ENCODE measurements at places on chromosomes 2 and 18.
A peak's percentile ranks its signal among the peaks of the same experiment; 100 is the strongest.

GRCh38 chr2:52343706-52344266 is 1311.9 kb upstream of the NRXN1 start:
- DNase-seq = no peak

GRCh38 chr18:23198217-23198845 is 63.0 kb downstream of the CABLES1 start:
- DNase-seq = no peak

- no peak for DNase-seq
These were observed 147.7 kb upstream of the DTNA start for GRCh38 chr18:34562252-34562870.

GRCh38 chr18:59839931-59840685 is 59.7 kb upstream of the PMAIP1 start:
- no peak for DNase-seq

- no peak for DNase-seq
These were observed 85.5 kb downstream of the PIGN start for GRCh38 chr18:62101321-62101721.

DNA sequence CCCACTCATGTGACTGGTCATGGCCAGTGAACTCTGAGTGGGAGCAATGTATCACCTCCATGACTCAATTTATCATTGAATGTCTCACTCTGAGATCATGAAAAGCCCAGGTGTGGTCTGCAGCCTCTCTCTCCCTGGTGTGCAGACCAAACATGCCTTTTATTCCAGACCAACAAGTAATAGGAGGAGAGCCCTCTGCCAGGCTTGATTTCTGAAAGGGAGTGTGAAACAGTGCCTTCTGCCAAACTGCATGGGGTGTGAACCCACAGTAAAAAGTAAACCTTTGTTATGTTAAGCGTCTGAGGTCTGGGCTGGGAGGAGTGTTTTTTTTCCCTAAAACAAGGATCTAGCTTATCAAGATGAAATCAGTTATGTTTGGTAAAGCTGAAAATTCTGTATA is 601.2 kb downstream of the ADCYAP1 start:
- DNase-seq = no peak

- DNase-seq = no peak
These were observed 70.2 kb upstream of the MEIS1 start for GRCh38 chr2:66364495-66365333.

GRCh38 chr2:197256547-197257170 is 53.9 kb downstream of the ANKRD44 start:
- no peak for DNase-seq

GRCh38 chr2:197388866-197389587 is 45.8 kb downstream of the SF3B1 start:
- no peak for DNase-seq

- no peak for DNase-seq
These were observed 72.2 kb downstream of the PDK1 start for GRCh38 chr2:172628085-172628484.

DNA sequence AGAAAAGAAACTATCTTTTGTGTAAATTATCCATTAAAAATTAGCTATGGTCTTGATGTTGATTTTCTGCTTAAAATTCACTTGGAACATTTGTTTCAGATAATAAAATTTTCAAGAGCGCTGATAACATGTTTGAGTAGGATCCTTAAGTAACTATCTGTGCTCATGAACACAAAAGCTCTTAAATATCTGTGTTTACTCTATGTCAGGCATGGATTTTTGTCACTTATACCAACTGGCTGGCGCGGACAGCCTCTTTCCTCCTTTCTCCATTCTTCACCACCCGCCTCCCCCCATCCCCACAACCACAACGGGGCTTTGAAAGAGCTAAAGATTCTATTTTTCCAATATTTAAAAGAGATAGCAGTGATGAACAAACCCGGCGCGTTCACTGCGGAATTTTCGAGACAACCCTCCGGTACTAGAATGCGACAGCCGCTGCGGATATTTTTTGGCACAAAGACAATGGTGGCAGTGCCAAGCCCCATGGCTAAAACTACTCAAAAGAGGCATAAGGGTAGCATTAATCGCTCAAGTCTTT is 181.5 kb downstream of the TCF4 start:
- no peak for DNase-seq

- DNase-seq = no peak
These were observed 46.3 kb upstream of the SLC66A3 start for GRCh38 chr2:11109002-11109401.

DNA sequence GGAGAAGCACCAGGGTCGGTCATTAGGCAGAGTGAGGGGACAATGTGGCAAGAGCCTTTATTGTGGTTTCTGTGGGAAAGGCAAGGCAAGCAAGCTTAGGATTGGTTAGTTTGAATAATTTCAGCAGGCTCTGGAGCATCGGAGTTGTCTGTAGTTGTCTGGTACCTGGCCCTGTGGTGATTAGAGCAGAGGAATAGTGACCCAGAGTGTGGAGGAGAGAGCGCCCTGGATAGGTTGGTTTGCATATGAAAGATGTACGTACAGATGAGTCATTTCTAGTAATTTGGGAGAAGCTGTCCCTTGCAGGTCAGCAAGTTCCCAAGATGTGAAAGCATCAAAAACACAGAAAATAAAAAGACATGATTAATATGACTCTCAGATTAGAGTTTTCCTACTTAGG is 383.1 kb upstream of the MEX3C start:
- DNase-seq = no peak

GRCh38 chr2:165203689-165204559 is at the start of gene SCN3A:
Gene SCN3A (minus strand): TSS chr2:165204050. CDS start chr2:165176394, 27,656 bp downstream.
- peak; percentile 3 for DNase-seq

GRCh38 chr2:74142340-74142739 is 5.4 kb downstream of the BOLA3 start:
- DNase-seq = no peak

DNA sequence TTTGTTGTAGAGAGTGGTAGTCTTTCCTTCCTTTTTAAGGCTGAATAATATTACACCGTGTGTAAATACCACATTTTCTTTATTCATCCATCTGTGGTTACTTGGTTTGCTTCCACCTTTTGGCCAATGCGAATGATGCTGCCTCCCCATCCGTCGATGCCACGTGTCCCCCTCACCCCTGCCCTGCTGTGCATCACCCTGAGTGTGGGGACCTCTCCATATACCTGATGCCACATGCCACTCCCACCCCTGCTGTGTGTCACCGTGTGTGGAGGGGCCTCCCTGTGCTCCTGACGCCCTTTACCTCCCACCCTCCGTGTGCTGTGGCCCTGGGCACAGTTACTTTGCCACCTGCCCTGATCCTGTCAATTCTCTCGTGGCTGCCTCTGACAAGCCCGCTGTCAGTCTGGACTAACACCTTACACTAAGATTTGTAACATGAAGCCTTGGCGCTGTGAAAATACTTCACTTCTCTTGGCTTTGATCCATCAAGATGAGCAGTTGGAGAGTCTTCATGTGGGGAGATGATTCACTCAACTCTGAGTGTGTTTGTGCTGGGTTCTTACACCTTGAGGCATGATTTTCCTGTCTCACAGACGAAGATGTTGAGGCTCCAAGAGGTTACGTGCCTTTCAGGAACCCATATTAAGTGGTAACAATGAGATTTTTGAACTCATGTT is 234.0 kb downstream of the ZNF407 start:
- no peak for DNase-seq

DNA sequence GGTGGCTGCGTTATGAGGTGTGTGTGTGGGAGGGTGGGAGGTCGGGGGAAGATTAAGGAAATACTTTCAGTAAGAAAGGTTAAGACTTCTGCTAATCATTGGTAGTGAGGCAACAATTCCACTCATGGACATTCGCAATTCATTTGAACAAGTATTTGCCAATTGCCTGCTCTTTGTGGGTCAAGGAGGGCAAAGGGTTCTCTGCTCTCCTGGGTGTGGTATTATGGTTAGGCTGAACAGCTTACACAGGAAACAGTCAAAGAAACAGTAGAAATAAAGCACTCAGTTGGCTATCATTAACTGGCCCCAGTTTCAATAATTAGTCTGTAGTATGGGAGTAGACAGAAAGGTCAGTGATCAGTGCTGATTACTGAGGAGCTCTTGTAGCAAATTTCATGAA is 357.0 kb upstream of the FANCL start:
- DNase-seq = no peak

- no peak for DNase-seq
These were observed 164.0 kb downstream of the HDAC4 start for GRCh38 chr2:239236808-239237205.

DNA sequence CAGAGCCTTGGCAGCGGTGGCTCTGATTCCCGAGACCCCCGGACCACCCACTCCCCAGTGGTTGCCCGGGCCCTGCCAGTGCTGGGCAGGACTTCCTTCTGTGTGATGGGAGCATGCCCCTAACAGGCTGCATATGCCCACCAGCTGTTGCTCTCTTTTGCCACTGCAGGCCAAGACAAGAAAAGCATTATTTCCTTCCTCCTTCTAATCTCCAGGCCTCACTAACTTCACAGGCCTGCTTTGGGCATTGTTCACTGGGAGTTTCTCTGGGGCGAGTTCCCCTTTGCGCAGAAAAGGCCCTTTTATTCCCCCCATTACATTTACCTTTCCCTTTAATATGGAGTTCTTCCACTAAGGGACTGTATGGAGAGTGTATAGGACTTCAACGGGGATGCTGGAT is 249.1 kb upstream of the SIX2 start:
- no peak for DNase-seq

- DNase-seq = no peak
These were observed 157.8 kb upstream of the HDAC4 start for GRCh38 chr2:239558661-239559060.

GRCh38 chr2:225948903-225949302 is 549.4 kb downstream of the NYAP2 start:
- DNase-seq = no peak

GRCh38 chr2:240655931-240656886 is 26.5 kb downstream of the AQP12B start:
- peak; percentile 30 for DNase-seq

All from CD4-positive, alpha-beta T cell treated with Interleukin-1 beta for 1 hour (primary cell).